Trophoblast cell (in vitro differentiated cells and primary cell): ENCODE measurements at places on chromosomes 5 and 9.

DNA sequence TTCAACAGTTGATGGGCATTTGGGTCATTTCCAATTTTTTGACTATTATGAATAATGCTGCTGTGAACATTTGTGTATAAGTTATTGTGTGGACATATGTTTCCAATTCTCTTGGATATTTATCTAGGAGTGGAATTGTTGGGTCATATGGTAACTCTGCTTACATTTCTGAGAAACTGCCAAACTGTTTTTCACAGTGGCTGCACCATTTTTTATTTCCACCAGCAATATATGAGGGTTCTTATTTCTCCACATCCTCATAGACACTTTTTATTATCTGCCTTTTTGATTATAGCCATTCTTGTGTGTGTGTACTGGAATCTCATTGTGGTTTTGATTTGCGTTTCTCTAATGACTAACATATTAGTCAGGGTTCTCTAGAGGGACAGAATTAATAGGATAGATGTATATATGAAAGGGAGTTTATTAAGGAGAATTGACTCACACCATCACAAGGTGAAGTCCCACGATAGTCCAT, 14.7 kb upstream of the MED27 start:
- H3K27me3 ChIP-seq: no peaks in the 10 kb centered on the region
- H3K27ac ChIP-seq: no peak overlapping the region
- H3K4me1 ChIP-seq: no peaks in the 10 kb centered on the region

- no peaks in the 10 kb centered on the region for H3K36me3 ChIP-seq
- no peak overlapping the region for H3K27ac ChIP-seq
- no peak for DNase-seq
- H3K4me3 ChIP-seq: no peak overlapping the region
- no peaks in the 10 kb centered on the region for H3K27me3 ChIP-seq
Observed at GRCh38 chr5:61969347-61969746, 336.7 kb upstream of the KIF2A start.

- no peaks in the 10 kb centered on the region for H3K4me1 ChIP-seq
- no peaks in the 10 kb centered on the region for H3K36me3 ChIP-seq
- no peak for DNase-seq
- no peak overlapping the region for H3K27ac ChIP-seq
- H3K27me3 ChIP-seq: no peaks in the 10 kb centered on the region
Observed at GRCh38 chr9:103872811-103873210, 221.3 kb upstream of the SMC2 start.

GRCh38 chr5:40877371-40877988, 31.8 kb upstream of the C7 start:
- no peak overlapping the region for H3K4me3 ChIP-seq
- H3K27me3 ChIP-seq: no peaks in the 10 kb centered on the region
- no peak overlapping the region for H3K27ac ChIP-seq
- DNase-seq: peak; percentile 31

DNA sequence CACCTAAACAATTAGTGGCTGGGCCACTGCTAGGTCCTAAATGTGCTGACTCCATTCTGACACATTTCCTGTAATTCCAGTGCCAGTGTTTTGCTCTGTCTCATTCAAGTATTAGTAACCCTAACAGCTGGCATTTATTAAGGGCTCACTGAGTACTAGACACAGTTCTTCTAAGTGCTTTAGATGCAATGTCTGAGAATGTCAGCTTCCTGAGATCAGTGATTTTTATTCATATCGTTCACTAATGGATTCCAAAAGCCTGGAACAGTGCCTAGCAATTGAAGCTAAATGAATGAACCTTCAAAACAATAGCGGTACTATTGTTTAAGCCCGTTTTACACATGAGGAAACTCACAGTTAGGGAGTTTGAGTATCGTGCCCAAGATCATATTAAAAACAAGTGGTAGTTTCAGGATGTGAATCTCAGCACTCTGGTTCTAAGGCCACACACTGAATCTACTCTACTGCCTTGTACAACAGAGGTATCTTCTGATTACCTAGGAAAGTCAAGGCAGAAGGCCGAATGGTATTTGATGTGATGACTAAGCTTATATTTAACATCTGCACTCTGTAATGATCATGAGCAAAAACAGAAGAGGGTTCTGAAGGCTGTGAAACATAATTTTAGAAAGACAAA, 304.0 kb downstream of the PJA2 start:
- no peak overlapping the region for H3K27ac ChIP-seq
- no peaks in the 10 kb centered on the region for H3K36me3 ChIP-seq
- DNase-seq: no peak

DNA sequence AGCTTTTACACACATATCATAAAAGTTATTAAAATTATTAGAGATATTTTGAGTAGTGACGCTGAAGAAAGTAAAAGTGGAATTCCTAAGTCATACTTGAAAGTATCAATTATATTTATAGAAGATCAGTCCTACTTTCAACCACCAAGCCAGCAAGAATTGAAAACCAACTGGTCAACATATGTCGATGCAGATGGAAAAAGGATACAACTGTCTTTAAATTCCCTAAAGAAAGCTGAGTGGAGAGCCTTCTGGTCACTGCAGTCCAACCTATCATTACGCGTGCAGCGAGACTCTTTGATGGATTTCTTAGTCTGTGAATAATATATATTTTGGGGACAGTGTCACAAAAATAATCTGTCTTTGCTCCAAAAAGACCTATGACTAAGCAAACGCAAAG, 15.3 kb downstream of the MEF2C start:
- no peak for DNase-seq
- H3K27ac ChIP-seq: no peak overlapping the region
- H3K36me3 ChIP-seq: no peaks in the 10 kb centered on the region
- no peaks in the 10 kb centered on the region for H3K4me1 ChIP-seq
- H3K27me3 ChIP-seq: no peaks in the 10 kb centered on the region

GRCh38 chr9:16526380-16526779, 344.1 kb downstream of the BNC2 start:
- H3K4me1 ChIP-seq: peaks cover 7% of the 10 kb centered on the region
- no peak overlapping the region for H3K27ac ChIP-seq
- no peak overlapping the region for H3K4me3 ChIP-seq

- H3K36me3 ChIP-seq: no peaks in the 10 kb centered on the region
- no peak for DNase-seq
- no peaks in the 10 kb centered on the region for H3K27me3 ChIP-seq
- H3K4me1 ChIP-seq: peaks cover 6% of the 10 kb centered on the region
- H3K4me3 ChIP-seq: no peak overlapping the region
Observed at GRCh38 chr9:92558612-92559374, 23.0 kb upstream of the ECM2 start.

DNA sequence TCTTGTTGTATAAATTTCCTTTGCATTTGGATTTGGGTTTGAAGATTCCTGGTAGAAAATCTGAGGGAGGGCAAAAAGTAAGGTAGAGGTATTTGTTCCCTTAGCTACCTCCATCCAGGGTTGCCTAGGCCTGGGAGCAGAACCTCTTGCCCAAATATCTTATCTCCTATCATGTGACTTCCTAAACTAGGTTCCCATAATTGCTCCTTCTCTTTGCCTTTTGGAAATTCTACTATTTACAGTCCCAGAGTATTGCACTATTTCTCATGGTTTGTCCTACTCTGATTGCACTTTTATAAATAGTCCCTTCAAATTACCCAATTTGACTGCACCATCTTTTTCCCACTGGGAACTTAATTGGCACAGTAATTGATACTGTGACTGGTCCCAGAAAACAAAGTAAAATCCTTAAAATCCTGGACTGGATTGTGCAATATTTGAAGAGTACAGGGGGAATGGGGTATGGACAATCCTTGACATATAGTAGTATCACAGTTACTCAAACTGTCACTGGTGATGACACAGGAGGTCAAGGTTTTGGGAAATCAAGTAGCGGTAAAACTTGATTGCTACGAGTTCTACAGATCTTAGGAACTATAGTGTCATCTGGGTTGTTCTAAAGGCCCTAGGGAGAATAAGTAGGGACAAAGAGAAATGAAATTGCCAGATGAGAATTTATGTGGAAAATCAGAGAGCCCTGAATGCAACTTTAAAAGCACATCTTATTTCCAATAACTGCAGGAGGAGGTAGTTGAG, 31.5 kb upstream of the TMED7 start:
- H3K27me3 ChIP-seq: no peaks in the 10 kb centered on the region
- no peak overlapping the region for H3K27ac ChIP-seq
- DNase-seq: no peak
- no peak overlapping the region for H3K4me3 ChIP-seq

GRCh38 chr5:33008751-33009418, 297.8 kb downstream of the NPR3 start:
- DNase-seq: peak; percentile 18
- H3K27ac ChIP-seq: no peak overlapping the region
- H3K36me3 ChIP-seq: no peaks in the 10 kb centered on the region
- H3K27me3 ChIP-seq: no peaks in the 10 kb centered on the region
- H3K4me1 ChIP-seq: no peaks in the 10 kb centered on the region

DNA sequence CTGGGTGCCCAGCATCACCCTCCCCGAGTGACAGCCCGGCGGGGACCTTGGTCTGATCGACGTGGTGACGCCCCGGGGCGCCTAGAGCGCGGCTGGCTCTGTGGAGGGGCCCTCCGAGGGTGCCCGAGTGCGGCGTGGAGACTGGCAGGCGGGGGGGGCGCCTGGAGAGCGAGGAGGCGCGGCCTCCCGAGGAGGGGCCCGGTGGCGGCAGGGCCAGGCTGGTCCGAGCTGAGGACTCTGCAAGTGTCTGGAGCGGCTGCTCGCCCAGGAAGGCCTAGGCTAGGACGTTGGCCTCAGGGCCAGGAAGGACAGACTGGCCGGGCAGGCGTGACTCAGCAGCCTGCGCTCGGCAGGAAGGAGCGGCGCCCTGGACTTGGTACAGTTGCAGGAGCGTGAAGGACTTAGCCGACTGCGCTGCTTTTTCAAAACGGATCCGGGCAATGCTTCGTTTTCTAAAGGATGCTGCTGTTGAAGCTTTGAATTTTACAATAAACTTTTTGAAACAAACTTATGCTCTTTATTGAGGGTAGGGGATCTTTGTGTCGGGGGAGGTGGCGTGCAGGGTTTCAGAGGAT, 1.3 kb downstream of the GADD45G start:
- H3K4me3 ChIP-seq: peak overlapping the region; percentile 99
- peaks cover 19% of the 10 kb centered on the region for H3K4me1 ChIP-seq
- H3K27ac ChIP-seq: peak overlapping the region; percentile 95

DNA sequence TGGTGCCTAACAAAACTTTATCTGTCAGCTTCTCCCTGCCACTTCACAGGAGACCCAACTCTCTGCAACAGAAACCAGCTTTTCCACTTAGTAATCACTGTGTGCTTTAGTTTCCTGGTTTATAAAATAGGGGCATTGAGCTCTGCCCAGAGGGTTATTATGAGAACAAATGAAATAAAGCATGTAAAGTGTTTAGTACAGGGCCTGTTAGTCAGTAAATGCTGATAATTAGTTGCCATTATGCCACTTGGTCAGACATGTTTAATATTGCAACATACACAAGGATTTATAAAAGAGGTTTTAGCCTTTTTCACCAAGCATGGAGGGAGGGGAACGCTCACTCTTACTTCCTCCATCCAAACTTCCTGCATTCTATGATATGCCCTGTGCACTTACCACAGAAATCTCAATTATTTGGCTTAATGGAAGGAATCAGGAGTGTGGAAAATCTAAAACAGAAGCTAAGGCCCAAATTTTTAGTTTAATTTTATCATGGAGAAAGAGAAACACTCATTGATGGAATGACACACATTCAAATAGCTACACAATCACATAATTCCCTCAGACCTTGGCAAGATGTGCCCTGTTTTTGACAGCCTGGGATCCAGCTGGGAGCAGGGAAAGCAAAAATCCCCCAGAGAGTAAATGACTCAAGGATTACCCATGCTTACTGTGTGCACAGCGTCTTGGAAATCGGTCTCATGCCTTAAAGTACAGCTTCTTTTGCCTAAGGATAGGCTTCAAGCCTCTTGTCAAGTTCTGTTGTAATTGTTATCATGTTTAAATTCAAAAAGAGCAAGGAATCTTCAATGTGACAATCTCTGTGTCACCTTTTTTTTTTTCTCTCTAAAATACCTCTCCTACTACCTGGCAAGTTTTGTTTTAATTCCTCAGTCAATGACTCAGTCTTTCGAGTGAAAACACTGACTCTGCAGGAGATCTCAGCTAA, 34.0 kb downstream of the ZNF474 start:
- no peaks in the 10 kb centered on the region for H3K27me3 ChIP-seq
- no peak overlapping the region for H3K27ac ChIP-seq
- no peaks in the 10 kb centered on the region for H3K4me1 ChIP-seq

- H3K4me3 ChIP-seq: peak overlapping the region; percentile 25
- DNase-seq: no peak
- H3K36me3 ChIP-seq: no peaks in the 10 kb centered on the region
- peak overlapping the region; percentile 35 for H3K27ac ChIP-seq
Observed at GRCh38 chr5:150461231-150461630, 11.7 kb upstream of the RPS14 start.

DNA sequence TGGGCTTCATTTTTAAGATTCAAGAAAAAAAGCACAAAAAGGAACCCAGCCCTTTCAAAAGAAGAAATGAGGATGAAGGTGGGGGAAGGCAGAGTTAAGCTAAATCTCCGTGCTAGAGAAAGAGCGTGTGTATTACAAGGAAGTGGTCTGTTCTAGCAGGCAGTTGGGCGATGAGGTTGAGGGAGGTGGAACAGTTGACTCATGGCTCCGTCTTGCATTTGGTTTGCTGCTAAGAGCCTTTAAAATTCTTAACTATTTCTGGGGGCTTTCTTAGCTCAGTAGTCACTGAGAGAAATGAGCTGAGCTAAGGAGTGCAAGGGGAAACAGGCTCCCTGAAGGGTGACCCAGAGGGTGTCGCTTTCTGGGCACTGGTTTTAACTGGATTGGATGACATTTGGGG, 117.4 kb downstream of the GCNT1 start:
- no peaks in the 10 kb centered on the region for H3K27me3 ChIP-seq
- peak; percentile 66 for DNase-seq
- H3K36me3 ChIP-seq: no peaks in the 10 kb centered on the region
- peaks cover 2% of the 10 kb centered on the region for H3K4me1 ChIP-seq

DNA sequence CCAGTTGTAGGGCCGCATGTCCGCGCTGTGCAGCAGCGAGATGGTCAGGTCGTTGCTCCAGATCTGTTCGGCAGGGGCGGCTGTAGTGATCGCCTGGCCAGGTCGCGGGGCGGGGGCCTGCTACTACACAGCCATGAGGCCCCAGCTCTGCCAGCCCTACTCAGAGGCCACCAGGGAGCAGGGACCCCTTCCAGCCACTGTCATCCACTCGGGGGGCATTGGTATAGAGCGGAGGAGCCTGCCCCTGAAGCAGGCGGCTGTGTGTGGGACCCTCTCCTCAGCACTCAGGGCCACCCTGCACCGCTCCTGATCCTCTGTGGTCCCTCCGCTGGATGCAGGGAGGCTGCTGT, 1.7 kb downstream of the FBXW5 start:
- no peaks in the 10 kb centered on the region for H3K27me3 ChIP-seq
- peaks cover 8% of the 10 kb centered on the region for H3K4me1 ChIP-seq
- peak overlapping the region; percentile 6 for H3K27ac ChIP-seq
- DNase-seq: no peak
- H3K36me3 ChIP-seq: peaks cover 43% of the 10 kb centered on the region

GRCh38 chr5:134070725-134071613, 43.5 kb upstream of the TCF7 start:
- no peaks in the 10 kb centered on the region for H3K36me3 ChIP-seq
- peaks cover 8% of the 10 kb centered on the region for H3K4me1 ChIP-seq
- no peaks in the 10 kb centered on the region for H3K27me3 ChIP-seq
